Stimulated activated CD4-positive, alpha-beta T cell treated with anti-CD3 and anti-CD28 coated beads, Interleukin-4, amount 100 ng/mL, for 48 hours (primary cell): ENCODE measurements at places on chromosomes 1 and 21.

DNA sequence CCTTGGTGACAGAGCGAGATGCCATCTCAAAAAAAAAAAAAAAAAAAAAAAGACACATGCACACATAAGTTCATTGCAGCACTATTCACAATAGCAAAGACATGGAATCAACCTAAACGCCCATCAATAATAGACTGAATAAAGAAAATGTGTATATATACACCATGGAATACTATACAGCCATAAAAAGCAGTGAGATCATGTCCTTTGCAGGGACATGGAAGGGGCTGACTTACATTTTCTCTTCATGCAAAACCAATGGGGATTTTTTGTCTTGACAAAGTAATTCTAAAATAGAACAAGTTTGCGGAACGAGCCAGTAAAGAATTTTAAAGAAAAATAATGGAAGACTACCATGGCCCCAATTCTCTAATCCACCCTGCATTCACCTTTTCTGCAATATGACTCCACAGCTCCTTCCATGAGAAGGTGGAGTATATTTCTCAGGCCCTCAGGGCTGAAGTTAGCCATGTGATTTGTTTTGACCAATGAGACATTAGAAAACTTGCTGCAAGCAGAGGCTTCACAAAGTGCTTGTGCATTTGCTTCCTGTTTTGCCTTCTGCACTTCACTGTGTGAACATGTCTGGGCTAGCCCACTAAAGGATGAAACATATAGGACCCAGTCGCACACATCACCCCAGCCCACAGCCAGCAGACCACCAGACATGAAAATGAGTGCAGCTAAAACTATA lies 78.8 kb upstream of the NR5A2 start:
- no peak for DNase-seq

GRCh38 chr1:14441302-14441741 lies 157.2 kb upstream of the KAZN start:
- DNase-seq, result no peak

GRCh38 chr1:36080236-36080635 lies 3.7 kb upstream of the TEKT2 start:
- no peak for DNase-seq

GRCh38 chr1:12657060-12657884 lies 13.4 kb downstream of the AADACL4 start:
- DNase-seq, result no peak

DNA sequence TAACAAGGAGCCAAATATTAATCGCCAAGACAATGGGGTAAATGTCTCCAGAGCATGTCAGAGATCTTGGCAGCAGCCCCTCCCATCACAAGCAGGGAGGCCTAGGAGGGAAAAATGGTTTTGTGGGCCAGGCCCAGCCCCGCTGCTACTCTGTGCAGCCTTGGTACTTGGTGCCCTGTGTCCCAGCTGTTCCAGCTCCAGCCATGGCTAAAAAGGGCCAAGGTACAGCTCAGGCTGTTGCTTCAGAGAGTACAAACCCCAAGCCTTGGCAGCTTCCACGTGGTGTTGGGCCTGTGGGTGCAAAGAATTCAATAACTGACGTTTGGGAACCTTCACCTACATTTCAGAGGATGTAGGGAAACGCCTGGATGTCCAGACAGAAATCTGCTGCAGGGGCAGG lies 10.4 kb downstream of the UBE2G2 start:
- no peak for DNase-seq

- DNase-seq, result no peak
Measured at GRCh38 chr1:119724611-119725218, 13.0 kb downstream of the PHGDH start.
